ENCODE measurements at places on chromosomes 2 and 18.

DNA sequence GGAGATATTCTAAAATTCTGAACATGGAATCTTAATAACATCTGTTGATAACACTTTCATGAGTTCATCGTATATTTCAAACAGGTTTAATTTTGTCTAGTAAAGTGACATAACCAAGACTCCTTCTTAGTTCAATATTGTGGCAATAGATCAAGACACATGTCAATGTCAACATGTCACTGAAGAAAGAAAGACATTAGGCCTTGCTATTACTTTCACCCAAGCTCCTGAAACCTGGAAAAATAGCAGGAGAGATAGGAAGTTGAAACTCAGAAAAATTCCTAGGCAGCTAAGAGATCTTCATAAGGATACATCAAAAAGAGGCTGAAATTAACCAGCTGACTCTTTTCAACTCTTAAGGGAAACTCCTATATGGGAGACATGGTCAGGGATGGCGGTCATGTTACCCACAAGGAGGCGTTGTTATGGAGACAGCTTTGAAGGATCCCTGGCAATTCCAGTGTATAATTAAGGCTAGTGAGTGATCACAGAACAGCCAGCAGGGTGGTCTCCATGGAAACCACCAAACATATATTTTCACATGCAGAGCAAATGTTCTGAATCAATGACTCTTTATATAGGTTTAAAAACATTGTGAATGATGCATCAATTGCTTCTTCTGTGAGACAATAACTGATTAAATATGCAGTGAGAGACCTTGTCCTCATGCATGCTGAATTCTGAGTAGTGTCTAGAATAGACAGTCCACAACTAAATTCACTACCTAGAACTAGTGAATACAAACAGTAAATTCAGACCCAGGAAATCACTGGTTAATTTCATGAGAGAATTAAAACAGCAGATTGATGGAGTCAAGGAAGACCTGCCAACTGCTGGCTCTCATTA, 115.3 kb upstream of the RIOK3 start:
- no peak for DNase-seq

- DNase-seq, result peak; percentile 53
Observed at GRCh38 chr2:144331674-144332355, 188.1 kb downstream of the ZEB2 start.

GRCh38 chr2:36146765-36147164, 208.8 kb upstream of the CRIM1 start:
- DNase-seq, result no peak

DNA sequence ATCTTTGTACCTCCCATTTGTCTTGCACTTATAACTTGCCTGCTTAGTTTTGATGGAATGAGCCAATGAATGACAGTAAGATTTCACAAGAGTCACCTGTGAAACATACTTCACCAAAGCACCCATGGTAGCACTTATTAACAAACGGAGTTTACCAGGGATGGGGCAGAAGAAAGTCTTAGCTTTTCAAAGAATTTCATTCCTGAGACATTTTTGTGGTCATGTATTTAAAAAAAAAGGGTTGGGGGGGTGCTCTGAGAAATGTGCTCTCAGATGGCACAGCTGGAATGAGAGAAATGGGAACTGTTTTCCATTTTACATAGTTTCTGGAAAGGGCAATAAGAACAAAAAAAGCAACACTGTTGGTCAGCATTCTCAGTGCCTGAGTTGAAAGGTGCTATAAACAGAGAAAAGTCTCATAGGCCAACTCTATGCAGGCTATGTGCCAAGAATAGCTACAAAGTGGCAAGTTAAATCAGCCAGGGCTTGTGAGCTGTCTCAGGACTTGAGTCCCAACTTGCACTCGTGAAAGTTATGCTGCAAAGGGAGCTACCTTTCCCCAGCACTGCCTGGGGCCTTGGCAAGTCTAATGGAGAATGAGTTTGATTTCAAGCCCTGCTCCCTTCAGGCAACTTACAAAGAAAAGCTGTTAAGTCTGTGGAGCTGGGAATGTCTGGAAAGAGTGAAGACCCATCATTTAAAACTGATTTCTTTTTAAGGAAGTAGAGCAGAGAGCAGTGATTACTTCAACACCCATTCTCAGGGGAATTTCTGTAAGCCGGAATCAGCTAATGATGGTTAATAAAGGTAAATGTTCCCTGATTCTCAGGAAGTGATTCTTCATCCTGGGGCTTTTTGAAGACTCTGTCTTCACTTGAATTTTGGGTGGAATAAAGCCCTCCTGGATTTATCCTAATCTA, 170.6 kb downstream of the SLC8A1 start:
- DNase-seq, result no peak

DNA sequence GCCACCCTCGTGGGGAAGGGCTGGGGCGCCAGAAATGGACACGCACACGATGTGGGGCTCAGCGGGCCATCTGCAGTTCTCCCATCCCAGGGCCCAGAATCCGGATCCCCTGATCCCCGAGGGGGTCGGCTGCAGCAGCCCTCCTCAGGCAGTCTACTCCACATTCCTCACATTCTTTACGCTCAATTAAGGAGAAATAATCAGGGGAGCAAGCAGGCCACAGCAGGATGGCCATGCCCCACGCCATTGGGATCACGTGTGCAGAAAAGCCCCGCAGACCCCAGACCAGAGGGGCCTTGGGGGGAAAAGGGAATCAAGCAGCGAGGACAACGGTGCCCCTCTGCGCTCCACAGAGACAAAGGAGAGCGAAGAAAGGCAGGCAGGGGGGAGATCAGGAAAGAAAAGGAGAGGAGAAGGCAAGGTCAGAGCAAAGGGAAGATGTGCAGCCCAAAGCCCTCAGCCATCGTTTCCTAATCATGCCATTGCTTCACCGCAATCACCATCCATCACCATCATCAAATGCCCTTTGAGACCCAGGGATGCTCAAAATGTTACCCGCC, 17.5 kb upstream of the PKDCC start:
- no peak for DNase-seq

DNA sequence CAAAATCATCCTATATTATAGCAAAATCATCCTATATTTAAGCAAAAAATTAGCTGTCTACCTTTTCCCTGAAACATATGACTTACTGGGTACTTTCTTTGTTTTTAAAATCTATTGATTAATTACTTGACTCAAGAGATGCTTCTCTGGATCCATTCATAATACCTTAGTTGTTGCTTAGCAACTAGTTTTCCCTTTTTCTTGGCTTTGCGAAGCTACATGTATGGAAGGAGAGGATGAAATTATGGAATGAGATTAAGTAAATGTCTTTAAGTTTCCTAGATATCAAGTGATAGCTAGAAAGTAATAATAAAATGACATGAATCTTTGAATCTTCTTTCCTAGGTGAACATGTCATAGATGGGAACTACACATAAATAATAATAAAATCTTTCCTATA, 1033.2 kb upstream of the FAM98A start:
- no peak for DNase-seq

DNA sequence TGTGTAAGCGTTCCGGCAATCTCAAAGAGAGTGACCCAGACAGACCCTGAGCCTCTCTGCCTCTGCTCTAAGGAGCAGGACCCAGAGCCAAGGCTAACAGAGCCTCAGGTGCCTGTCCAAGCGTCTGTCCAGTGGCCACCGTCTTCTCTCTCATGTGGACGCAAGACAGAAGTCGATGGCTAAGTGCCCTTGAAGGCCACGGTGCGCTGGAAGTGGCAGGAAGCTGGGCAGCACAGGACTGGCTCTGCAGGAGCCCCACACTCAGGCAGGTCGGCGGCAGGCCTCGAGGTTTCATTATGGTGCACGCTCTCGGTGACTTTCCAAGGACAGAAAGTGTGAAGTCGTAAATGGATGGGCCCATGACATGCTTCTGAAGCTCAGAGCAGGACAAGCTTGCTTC, 49.1 kb downstream of the HDAC4 start:
- no peak for DNase-seq

DNA sequence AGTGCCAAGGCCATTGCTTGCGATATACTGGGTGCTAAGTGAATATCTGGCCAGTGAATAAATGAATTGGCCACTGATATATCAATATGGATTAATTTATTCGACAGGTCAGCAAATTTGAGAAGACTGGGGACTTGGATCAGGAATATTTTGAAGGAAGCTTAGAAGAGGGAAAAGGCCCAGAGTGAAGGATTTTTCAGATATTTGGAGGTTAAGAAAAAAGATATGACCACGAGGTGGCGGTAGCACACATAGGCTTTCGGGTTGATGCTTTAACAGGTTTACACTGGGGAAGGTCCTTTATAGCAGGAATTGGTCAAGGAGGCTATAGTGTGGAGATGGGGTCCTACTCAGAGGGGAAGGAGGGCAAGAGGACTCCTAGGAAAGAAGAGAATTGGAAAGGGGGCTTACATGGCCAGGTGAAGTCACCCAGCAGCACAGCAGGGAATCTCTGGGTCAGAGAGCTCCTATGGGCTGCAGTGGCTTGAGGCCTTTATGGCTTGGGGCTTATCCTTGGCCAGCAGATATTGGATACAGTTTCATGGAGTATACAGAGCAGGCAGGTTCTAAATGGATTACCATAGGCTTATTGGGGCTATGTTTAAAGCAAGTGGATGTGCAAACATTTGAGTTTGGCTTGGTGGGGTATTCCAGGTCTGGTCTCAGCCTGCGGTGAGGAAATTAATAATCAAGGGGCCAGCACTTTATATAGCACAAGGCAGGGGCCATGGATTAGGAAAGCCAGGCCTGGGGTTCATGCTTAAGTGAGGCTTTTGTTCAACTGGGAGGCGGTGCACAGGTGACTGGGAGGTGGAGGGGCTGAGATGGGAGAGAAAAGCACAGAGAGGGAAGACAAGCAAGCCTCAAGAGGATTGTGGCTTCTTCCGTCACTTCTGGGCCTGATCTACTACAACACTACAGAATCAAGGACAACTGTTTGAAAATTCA, 9.7 kb downstream of the IL1RN start:
- DNase-seq, result no peak

GRCh38 chr18:72375618-72376017, 168.5 kb downstream of the CBLN2 start:
- no peak for DNase-seq

- no peak for DNase-seq
Observed at GRCh38 chr2:147759536-147759935, 85.3 kb upstream of the ACVR2A start.

DNA sequence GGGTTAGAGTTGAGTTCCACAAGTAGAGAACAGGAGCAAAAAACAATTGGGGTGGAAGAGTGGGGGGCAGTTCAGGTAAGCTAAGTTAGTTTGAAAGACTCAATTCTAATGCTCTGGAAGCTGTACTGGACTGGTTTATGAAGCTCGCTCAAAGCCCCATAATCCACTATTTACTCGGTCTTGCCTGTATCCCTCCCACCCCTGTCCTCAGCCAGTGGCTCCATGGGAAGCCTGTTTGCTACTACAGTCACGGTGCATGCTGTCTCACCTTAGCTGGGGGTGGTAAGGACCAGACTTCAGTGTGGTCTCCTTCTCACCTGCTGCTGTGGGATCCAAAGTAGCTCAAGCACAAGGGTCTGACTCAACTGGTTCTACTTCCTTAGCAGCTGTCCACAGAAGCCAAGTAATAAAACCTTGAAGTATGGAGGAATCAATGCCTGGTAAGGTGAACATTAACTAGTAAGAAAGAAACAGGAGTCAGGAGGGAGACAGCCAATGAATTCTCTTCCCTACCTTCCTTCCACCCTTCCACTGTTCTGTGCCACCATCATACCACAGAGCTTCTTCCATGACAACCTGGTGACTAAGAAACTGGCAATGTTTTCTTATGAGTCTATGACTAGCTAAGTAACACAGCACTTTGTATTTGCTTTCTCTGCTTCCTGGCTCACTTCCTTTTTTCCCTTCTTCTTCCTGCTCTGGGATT, 230.8 kb downstream of the SRBD1 start:
- DNase-seq, result no peak

DNA sequence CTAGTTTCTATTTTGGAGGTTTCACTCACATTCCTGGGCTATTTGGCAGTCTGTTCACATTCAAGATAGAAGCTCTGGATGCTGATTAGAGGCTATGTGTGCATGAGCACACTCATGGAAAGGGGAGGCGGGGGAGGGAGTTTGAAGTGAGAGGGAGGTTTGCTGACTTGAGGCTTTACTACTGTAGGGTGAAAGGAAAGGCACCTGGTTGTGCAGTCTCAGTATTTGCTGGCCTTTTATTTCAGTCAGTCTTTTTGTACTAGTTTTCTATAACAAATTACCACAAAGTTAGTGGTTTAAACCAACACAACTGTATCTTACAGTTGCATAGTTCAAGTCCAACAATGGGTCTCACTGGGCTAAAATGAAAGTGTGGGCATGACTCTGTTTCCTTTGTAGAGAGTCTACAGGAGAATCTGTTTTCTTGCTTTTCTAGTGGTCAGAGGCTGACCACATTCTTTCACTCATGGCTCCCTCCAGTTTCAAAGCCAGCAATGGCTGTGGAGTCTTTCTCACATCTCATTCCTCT, 47.7 kb upstream of the NR4A2 start:
- DNase-seq, result no peak

DNA sequence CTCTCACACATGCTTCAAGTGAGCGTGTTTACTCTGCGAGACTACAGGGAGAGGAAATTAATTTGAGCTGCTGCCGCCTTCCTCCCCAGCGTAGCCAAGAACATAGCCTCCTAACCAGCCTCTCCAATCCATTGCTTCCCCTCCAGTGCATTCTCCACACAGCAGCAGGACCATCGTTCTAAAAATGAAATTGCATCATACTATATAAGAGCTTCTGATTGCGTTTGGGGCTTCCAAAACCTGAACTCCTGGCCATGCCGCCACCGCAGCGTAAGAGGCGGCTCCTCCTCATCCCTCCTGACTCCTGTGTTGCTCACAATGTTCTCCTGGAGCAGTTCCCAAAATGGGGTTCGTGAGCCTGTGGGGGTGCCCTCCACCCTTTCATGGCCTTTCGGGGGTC, 142.1 kb downstream of the MYT1L start:
- no peak for DNase-seq

DNA sequence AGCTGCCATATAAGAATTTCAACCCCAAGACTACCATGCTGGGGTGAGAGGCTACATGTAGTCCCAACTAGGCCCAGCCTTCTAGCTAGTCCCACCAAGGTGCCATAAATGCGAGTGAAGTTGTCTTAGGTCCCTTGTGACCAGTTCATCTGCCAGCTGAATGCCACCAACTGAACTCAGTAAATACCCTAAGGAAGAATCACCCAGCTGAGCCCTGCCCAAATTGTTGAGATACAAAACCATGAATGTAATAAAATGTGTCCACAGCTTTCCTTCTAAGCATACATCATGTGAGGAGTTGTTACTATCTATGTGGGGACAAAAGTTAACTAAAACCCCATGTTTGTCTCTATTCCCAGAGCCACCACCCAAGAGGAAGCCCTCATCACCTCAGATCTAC, 70.3 kb downstream of the THADA start:
- no peak for DNase-seq

GRCh38 chr2:72887032-72887739, at the start of gene SPR:
SPR (plus strand) TSS chr2:72887408; CDS start chr2:72887433, 25 bp downstream.
- DNase-seq, result peak; percentile 12

DNA sequence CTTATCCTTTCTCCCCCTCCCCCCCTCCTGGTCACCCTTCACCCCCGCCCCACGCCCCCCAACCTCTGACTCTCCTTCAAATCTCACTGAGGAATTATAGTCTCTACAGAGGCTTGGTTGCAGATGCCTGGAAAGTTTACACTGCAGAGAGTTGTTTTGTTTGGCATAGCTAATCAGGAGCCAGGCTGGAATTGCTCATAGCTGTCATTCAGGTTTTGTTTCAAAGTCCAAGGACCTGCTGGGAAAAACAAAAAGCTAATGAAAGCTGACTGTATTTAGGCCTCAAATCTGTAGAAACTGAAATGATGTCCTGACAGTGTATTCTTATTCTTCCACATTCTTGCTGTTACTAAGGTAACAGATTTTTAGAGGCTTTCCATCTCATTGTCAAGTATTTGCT, 22.6 kb downstream of the GREB1L start:
- no peak for DNase-seq

GRCh38 chr2:79041032-79041448, 15.5 kb downstream of the REG3G start:
- no peak for DNase-seq

GRCh38 chr2:1731963-1732768, 12.1 kb downstream of the PXDN start:
- DNase-seq, result no peak
